ENCODE measurements at places on chromosomes 5 and 9.

DNA sequence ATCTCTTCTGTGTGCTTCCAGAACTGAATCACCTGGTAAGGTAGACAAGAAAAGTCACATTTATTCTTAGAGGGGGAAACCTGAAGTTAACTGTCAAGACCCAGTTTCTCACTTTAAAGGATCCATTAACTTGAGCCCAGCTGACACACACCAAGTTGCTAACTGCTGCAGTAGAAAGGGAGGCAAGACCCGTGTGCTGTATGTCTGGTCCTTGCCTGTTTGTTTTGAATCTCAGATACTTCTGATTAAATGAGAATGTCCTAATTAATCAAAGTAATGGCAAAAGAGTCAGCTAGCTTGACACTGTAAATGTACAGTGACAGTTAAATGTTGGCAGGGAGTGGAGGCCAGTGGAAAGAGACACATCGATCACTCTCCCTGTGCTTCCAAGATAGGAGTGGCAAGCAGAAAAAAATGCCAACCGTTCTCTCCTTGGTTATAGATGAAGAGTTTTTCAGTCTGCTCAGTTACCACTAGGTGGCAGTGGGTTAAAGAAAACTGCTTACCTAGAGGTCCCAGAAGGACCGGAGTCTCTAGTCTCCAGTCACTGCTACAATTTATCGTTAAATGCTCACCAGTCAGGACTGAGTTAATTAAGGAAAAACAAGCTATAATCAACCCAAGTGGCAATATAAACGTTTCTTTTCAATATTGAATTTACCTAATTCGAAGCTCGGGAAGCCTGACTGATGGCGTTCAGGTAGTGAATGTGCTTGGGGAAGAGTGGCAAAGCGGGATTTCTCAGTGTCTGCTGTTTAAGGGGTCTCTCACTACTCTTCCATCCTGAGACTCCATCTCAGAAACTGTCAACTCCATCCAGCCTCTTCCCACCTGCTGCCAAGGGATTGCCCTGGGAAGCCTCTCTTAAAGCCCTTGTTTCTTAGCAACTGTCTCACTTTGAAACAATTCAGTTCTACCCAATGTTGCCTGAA lies 18.4 kb downstream of the LSM11 start:
- DNase-seq: no peak

- DNase-seq: no peak
Measured at GRCh38 chr9:87622923-87623322, 103.0 kb upstream of the CTSL start.

DNA sequence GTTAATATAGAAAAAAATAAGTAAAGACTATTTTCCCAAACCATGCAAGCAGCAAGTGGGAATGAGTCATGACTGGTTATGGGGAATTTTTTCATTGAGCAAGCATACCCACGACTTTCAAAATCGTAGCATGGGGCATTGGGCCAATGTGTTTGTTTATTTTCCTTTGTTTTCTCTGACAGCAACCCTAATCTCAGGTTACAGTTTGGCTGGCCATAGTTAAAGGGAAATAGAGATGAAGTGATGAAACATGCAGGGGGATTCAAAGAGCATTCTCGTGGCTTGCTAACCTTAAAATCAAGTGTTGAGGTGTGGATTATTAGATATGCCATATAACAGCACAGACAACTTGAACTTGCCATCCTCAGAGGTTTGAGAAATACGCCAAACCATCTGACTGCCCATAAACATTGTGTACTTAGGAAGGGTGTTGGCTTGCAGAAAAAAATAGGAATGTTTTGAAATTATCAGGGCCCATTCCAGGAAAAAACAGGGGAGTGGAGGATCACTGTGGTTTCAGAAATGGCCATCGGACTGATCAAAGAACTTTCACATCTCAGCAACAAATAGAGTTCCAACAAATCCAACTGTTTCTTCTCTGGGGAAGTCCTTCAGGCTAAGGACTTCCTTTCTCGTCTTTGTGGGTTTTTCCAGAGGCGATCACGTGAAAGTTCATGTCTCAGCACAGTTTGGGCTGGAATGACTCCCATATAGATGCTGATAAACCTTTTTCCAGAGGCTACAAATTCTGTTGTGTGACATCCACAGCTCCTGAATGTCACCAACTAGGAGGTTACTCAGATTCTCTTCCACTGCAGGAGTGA lies 259.1 kb downstream of the SYK start:
- DNase-seq: no peak

GRCh38 chr5:160905285-160905684 lies 53.3 kb upstream of the ATP10B start:
- DNase-seq: no peak

DNA sequence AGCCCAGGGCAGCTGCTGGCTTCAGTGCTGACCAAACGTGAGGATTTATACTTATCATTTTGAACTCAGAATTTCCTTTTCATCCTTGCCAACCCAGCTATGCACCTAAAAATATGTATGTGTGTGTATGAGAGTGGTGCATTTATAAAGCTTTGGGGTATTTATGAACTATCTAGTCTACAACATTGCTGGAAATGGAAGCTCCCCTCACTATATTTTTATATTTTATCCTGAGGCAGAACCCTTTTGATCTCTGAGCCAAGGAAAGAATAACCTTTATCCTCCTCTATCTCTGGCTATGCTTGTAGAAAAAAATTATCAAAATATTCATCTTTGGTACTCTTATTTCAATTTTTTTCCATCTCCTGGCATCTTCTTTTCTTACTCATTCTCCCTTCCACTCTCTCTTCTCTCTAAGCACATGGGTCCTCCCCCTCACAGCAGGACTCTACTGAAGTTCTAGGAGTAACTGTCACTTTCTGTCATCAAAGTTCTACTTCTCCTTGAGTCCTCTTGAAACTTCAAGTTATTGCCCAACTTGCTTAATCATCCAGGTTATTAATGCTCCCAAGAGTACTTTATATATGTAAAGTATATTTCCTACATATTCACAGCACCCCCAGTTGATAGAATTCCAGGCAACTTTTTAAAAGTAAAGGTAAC lies 190.9 kb downstream of the HINT1 start:
- DNase-seq: no peak

- DNase-seq: no peak
Measured at GRCh38 chr5:13503017-13503416, 441.5 kb downstream of the DNAH5 start.

DNA sequence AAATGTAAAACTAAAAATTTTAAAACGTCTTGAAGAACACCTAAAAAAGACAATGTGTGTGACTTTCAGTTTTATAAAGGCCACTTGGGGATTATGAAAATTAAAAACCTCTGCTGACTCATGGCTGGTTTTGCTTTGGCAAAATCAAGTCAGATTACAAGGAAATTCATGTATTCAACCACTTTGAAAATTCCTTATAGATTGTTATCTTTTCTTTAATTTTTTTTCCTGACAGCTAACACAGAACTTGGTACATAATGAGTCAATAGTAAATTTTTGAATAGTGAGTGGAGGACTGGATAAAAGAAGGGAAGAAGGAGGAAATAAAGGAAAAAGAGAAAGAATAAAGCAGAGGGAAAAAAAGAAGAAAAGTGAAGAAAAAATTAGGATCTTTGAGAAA lies 1774.7 kb upstream of the ACO1 start:
- DNase-seq: no peak

DNA sequence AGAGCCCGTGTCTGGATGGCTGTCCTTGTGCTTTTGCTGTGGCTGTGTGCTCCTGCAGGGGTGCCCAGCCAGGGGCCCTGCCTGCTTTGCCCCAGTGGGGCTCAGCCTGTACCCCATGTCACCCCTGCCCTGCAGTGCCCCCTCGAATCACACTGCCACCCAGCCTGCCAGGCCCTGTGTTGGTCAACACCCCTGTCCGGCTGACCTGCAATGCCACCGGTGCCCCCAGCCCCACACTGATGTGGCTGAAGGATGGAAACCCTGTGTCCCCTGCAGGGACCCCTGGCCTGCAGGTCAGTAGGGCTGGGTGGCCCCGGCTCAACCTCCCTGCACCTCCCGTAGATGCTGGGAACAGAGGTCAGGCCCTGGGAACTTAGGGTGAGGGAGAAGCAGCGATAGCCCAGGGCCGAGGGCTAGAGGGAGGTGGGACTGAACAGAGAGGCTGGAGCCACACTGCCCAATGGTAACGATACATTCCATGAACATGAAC lies 82.8 kb upstream of the ASS1 start:
- no peak for DNase-seq

- no peak for DNase-seq
Measured at GRCh38 chr5:60382716-60383115, 317.2 kb downstream of the DEPDC1B start.

DNA sequence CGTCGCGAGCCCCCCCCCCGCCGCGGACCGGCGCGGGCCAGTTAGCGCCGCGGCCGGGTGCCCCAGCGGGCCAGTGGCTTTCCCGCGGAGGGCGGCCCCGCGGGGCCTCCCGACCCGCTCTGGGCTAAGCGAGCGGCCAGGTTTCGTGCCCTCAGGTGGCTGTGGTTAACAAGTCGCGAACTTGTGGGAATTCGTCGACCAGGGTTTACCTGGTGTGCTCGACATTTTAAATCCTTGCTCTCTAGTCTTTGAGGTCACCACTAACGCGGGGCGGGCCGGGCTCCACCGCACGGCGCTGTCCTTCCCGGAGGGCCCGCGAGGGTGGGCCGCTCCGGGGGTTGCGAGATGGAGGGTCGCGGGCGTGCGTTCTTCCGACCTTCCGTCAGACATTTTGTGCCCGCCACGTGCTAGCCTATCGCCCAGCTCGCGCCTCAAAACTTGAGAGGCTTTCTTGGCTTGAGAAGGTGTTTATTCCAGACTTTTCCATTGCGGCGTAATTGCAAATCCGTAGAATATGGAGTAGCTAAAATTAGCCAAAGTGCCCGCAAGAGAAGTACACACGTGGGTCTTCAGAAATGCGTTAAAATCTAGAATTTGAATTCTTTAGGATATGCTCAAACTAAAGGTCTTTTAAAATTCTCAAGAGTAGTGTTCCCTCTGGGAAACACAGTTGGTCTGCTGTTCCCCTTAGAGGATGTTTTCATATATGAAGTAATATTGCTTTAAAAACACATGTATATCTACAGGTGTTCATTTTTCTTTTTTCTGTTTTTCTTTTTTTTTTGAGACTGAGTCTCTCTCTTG lies 2.1 kb downstream of the ANP32B start:
- no peak for DNase-seq

DNA sequence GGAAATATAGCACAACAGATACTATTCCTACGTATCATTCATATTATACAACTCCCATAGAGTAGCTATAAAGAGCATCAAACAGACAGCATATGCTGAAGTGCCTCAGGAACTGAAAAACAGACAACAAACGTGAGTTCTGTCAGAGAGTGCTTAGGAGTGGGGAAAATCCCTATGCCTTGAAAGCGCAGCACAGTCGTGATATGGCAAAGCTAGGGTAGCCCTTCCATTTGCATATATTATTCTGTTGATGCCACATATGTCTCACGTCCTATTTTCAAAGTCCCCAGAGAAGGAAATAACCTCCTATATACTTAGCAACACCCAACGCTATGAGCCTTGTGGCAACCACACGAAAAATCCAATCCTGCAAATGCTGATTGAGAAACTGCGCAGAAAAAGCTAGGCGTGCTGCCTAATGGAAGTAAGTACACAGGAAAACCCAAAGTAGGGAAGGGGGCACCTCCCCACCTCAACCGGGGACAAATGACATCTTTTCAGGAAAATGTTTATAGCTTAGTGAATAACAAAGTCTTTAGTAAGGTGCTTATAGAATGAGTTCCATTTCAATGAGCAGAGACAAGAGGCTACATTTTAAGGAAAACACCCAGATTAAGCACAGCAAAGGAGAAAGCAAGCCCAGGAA lies 105.1 kb downstream of the MED10 start:
- no peak for DNase-seq

DNA sequence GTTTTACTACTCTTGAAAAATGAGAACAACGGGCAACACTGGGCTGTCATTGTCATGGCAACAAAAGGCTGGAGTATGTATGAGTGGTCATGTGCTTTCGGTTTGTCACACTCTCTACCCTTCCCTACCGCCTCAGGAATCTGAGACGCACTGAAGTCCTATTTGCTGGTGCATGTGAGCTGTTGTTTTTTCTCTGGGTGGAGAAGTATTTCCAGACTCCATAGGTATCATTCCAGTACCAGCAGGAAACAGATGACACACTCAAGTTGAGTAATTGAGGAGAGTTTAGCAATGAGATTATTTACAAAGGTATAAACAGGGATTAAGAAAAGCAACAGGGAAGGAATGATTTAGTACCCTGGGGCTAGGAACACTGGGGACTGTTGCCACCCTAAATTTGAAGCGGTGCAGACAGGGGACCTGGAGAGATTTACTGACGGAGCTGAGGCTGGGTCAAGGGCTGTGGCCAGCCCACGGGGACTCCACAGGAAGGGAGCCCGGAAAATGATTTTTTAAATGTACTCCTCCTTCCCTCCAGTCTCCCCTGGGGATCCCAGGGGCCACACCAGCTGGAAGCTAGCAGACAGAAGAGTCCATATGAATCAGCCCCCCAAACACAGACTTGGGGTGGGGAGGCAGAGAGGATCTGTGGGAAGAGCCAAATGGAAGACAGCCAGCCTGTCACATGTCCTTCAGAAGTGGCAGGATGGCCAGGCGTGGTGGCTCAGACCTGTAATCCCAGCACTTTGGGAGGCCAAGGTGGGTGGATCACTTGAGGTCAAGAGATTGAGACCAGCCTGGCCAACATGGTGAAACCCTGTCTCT lies 13.2 kb upstream of the ZBTB43 start:
- no peak for DNase-seq

- DNase-seq: no peak
Measured at GRCh38 chr5:150638488-150639376, 1.7 kb upstream of the SYNPO start.

DNA sequence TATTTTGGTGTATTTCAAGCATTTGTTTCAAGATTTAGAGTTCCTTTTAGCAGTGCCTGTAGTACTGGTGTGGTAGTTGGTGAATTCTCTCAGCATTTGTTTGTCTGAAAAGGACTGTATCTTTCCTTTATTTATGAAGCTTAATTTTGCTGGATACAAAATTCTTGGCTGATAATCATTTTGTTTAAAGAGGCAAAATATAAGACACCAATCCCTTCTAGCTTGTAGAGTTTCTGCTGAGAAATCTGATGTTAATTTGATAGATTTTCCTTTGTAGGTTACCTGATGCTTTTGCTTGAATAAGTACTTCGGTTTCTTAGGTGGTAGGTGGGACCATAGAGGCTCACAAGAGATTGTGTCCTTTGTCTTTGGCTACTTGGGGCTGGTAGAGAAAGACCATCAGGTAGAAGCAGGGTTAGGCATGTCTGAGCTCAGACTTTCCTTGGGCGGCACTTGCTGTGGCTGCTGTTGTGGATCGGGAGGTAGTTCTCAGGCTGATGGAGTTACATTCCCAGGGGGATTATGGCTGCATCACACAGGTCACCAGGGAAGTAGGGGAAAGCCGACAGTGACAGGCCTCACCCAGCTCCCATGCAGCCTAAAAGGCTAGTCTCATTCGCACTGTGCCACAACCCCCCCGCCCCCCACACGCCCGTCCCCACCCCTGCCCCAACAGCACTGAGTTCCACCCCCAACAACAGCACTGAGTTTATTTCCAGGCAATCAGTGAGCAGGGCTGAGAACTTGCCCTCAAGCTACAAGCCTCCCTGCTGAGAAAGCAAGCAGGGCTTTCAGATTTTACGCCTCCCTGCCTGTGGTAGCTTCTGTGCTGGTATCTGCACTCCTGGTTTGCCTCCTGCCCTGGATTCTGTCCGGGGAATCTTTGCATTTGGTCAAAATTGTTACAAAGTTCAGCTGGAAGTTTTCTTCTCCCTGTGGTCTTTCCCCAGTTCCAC lies 127.1 kb upstream of the GLRA1 start:
- no peak for DNase-seq

- no peak for DNase-seq
Measured at GRCh38 chr5:140234377-140234989, 59.5 kb downstream of the CYSTM1 start.

GRCh38 chr9:126036881-126037291 lies 289.7 kb downstream of the PBX3 start:
- no peak for DNase-seq
